ENCODE measurements at places on chromosomes 3 and 15.

GRCh38 chr15:100170291-100171210 is 171.2 kb downstream of the ADAMTS17 start:
- no peak for DNase-seq

DNA sequence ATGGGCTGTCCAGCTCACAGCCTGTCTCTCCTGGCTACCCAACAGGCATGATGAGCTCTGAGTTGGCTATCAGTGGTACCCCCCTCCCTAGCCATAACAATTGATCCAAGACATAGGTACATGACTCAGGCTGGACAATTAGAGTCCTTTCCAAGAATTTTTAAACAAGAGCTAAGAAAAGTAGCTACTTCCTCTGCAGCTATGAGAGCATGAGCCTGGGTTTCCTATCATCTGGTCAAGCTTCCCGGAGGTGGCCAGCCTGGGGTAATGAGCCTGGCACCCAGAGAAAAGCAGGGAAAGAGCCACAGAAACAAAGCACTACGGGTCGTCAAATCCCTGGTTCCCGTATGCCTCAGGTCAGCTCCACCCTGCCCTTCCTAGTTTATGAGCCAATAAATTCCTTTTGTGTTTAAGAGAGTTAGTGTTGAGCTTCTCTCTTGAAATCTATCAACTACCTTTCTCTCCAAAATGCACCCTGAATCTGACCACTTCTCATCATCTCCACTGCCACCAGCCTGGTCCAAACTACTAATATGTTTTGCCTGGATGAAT is 2.3 kb upstream of the SLC51B start:
- DNase-seq, result no peak

GRCh38 chr3:10813425-10813824 is 2.6 kb upstream of the SLC6A11 start:
- no peak for DNase-seq

DNA sequence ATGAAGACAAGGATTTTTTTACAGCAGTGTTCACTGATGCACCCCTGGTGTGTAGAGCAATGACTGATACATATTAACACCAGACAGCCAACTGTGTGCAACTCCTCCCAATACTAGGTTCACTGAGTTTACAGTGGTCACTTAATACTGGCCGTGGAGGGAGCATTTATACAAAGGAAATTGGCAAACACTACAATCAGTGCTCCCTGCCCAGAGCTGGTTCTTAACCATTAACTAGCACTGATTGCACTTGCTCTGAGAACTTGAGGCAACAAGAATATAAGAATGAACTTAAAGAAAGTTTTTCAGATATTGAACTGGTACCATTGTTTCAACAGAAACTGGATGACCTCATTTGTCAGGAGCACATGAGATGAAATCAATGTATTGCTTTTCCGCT is 110.6 kb downstream of the MAGI1 start:
- no peak for DNase-seq

DNA sequence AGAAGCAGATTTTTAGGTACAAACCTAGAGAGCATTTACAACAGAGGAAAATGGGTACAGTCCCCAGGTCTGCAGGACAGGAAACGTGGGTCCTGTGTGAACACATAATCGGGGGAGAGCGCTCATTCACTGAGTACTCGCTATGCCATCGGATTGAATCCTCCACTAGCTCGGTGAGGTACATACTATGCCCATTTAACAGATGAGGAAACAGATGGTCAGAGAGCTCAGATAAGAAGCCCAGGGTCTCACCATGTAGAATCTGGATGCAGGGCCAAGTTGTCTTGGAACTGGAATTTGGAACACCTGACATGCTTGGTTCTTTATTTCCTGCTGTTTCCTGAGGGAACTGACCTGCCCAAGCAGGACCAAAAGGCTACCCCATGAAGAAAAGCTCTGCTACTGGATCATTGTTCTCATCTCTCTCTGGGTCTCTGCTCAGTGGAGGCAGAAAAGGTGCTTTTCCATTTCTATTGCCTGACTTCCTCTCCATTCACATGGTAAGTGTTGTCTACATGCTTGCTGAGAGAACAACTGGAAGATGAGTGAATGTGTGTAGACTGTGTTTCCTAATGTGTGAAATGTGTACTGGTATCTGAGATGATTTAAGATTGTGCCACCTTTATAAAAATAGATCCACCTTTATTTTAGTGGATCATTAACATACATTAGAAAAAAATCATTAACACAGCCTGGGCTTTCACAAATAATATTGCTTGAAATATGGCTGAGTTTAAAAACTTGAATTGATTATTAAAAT is 89.1 kb downstream of the TGFBR2 start:
- no peak for DNase-seq

DNA sequence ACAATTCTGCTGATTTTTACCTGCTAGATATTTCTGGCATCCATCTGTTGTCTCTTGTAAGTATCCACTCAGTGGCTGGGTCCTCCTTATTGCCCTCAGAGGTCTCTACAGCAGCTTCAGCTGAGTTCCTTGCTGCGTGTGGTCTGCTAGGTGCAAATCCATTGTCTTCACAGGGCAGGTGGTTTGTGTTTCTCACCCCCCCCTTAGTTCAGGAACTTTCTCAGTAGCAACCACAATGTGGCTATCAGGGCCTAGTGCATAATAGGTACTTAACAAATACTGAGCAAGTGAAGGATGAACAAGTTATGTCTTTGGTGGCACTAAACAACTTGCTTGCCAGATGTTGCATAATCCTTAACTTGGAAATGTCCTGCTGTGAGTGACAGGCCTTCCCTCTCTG is 96.7 kb upstream of the KLHL25 start:
- no peak for DNase-seq

GRCh38 chr3:23495507-23495906 is 292.4 kb downstream of the UBE2E2 start:
- DNase-seq, result no peak

Measured in activated CD4-positive, alpha-beta T cell treated with anti-CD3 and anti-CD28 coated beads for 1 hour (primary cell).